Neural crest cell (in vitro differentiated cells): ENCODE measurements at places on chromosomes 4 and X.

DNA sequence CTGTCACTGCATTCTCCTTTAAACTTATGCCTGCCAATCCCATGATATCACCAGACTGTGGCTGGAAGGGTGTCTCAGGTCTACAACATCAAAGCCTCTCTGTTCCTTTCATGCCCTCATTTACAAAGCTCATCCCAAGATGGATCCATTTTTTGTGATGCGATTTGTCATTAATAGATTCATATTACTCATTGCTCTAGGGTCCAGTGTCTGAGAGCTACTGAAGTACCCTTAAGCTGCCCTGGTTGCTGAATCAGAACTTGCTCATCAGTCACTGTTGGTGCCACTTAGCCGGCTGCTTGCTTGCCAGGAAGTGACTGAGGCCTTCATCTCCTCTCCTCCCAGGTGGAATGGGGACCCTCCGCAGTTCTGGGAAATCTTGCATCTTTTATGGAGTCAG is 395.5 kb upstream of the BOD1L1 start:
- no peak for DNase-seq

DNA sequence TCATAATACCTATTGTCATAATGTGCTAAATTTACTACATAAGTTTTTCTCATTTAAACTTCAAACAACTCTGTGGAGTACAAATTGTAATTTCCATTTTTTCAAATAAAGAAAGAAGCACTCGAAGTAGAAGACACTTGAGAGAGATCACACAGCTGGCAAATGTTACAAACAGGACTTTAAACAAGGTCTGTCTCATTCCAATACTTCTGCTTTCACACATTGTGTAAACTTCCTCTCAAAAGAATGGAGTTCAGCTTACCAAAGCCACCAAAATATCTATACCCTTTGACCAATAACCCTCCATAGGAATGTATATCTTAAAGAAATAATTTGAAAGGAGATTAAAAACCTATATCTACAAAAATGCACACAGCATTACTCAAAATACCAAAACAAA is 88.3 kb downstream of the OPHN1 start:
- no peak for DNase-seq

- no peak for DNase-seq
Measured at GRCh38 chr4:128322311-128322710, 34.7 kb upstream of the PGRMC2 start.

DNA sequence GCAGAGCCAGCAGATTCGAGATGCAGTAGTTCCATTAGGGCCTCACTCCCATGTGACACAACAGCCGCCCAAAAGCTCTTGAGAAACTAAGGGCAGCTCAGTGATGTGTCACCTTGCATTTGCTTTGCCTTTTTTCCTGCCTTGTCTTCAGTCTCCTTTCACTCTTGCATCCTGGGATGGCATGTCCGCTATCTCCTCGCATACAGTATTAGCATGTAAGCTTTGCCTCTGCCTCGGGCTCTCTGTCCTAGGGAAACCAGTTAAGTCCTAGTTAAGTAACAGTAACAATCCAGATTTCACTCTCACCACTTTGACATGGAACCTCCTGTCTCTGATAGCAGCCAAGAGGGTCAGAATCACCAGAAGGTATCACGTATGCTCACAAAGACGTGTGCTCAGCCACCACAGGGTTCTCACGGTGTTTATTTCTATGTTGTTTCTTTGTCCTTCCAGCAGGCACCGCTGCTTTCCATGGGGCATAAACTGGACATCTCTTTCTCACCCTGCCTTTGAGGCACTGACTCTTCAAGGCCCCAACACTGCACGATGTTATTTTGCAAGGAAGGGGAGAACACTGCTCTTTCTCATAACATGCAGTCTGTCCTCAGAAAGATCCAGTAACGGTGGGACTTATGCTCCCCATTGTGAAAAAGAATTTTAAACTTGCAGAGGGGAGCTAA is 26.7 kb upstream of the SORBS2 start:
- DNase-seq, result no peak

GRCh38 chr4:174061026-174061425 is 222.4 kb downstream of the FBXO8 start:
- DNase-seq, result no peak

GRCh38 chrX:37796310-37796709 is 16.5 kb downstream of the CYBB start:
- no peak for DNase-seq

- no peak for DNase-seq
Measured at GRCh38 chrX:108177351-108178142, 86.0 kb downstream of the ATG4A start.

GRCh38 chrX:103376979-103377324 is 614 bp downstream of the BEX3 start:
- DNase-seq, result peak; percentile 25

- DNase-seq, result no peak
Measured at GRCh38 chr4:57550198-57550597, 440.0 kb upstream of the IGFBP7 start.

DNA sequence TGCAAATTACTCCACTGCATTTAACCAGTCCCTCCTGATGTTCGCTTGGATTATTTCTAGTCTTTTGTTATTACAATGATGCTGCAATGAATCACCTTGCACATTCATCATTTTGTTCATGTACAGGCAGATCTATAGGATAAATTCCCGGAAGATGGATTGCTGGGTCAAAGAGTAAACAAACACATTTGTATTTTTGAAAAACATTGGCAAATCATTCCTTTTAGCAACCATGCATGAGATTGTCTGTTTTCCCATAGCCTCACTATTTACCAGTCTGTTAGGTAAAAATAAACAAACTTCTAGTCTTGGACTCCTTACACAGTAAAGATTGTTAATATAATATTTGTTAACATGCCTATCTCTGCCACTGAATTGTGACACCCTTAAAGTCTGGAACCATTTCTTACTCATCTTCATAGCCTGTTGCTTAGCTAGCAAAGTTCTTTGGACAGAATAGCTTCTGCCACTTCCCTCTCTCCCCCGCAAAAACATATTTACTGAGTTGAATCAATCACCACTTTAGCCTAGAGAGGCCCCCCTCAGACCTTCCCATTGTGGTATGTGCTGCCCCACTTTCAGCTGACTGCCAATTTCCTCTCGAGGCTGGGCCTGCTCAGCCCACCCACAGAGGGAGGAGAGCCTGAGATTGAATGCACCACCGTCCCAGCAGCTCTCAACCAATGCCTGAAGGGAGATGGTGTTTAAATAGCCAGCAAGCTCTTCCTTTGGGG is 108.4 kb upstream of the ATXN3L start:
- no peak for DNase-seq

- no peak for DNase-seq
Measured at GRCh38 chr4:145781351-145781750, 101.4 kb downstream of the C4orf51 start.

DNA sequence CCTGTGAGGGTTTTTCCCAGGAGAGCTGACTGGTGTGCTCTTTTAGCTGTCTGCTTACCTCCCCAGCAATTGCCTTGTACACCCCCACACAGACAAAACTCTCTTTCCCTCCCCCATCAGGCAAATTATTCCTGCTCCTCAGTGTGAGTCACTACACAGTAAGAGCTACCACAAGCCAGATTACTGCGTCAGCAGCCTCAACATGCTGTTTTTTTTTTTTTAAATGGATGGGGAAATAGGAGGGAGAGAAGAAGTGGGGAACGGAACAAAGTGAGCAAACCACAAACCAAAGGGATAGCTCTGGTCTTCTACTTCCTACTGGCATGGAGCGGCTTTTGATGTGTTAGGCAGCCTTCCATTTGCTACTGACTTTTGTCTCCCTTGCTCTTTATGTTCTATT is 107.5 kb upstream of the ACSL4 start:
- DNase-seq, result no peak

- DNase-seq, result no peak
Measured at GRCh38 chr4:157803845-157804521, 368.8 kb downstream of the GASK1B start.

GRCh38 chr4:128880662-128881061 is 71.2 kb downstream of the JADE1 start:
- DNase-seq, result no peak

- DNase-seq, result no peak
Measured at GRCh38 chrX:19964017-19964710, 26.7 kb downstream of the BCLAF3 start.

DNA sequence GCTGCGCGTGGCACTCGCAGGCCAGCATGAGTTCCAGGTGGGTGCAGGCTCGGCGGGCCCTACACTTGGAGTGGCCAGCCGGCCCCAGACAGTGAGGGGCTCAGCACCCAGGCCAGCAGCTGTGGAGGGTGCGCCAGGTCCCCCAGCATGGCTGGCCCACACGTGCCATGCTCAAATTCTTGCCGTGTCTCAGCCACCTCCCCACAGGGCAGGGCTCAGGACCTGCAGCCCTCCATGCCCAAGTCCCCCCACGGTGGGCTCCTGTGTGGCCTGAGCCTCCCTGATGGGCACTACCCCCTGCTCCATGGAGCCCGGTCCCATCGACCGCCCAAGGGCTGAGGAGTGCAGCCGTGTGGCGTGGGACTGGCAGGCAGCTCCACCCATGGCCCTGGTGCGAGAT is 210.2 kb downstream of the COX7B2 start:
- DNase-seq, result no peak

GRCh38 chr4:172356016-172356415 is 542.8 kb downstream of the GALNTL6 start:
- DNase-seq, result no peak

DNA sequence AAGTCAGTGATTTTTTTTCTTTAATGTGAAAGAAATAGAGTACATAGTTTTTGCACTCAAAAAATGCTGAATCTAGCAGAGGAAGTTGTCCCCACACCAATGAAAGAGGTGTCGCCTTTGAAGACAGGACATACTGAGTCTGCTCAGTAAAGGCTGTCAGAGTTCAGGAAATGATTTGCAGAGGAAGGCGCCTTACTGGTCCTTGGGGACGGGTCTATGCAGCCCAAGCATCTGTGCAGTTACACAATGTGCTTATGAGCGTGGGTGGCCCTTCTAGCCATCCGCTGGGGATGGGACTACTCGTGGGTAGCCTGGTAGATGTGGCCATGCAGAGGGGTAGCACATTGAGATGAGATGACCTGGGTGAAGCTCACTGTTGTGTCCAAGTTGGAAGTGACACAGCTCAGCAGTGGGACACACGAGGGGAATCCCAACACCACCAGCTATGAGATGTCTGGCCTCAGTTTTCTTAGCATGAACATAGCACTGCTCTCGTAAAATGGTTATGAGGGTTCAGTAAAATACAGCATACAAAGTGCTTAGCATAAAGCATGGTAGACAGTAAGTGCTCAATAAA is 116.5 kb upstream of the RBPJ start:
- no peak for DNase-seq

DNA sequence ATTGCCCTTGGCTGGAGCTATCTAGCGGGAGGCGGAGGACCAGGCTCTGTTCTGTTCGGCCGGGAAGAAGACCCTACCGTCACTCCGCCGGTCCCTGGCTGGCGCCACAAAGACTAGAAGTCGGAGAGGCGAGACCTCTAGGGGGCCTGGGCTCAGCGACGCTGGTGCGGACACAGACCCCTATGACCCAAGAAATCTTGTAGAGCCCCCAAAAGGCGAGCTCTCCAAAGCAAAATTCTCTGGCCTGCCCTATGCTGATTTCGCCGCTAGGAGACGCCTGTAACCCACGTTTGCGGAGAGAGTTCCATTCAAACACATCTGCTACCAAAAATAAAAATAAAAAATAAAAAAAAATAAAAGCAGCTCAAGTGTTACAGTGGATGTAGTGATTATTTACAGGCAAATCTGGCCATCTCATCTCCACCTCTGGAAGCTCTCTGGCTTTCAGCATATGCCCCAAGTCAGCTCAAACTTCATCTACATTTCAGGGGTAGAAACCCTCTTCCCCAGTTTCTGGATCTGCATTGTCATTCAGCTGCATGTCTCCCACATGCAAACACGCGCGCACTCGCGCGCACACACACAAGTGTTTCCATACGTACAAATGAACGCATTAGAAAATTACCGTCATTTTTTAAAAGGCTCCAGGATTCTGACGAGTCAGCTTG is 2.4 kb upstream of the PCDH10 start:
- peak; percentile 73 for DNase-seq

DNA sequence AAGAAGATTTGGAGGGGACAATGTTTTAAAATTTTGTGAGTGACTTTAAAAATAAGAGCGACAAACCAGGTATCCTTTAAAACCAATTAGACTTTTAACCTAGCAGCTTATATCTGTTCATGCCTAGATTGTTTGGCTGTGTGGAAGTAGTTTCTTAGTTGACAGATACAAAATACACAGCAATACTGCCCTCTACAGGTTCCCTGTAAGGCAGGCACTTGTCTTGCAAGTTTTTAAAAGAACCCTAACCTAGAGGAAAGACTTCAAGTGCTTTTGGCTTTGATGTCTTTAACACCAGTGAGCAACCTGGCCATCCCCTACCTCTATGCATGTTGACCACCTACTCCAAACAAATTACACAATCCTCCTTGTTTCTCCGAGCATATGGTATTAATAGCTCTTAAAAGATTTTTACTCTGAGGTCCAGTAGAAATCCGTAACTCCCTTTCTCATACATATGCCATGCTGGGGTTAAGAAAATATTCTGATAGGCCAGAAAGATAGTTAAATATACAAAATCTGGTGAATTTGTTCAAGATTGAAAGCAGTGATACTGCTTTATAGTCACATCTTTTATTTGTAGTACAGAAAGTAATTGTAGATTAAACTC is 273.0 kb downstream of the ARHGAP24 start:
- DNase-seq, result peak; percentile 9

- DNase-seq, result no peak
Measured at GRCh38 chr4:6942238-6942800, 32.7 kb downstream of the TBC1D14 start.

- DNase-seq, result no peak
Measured at GRCh38 chr4:10831727-10832408, 147.3 kb upstream of the CLNK start.

DNA sequence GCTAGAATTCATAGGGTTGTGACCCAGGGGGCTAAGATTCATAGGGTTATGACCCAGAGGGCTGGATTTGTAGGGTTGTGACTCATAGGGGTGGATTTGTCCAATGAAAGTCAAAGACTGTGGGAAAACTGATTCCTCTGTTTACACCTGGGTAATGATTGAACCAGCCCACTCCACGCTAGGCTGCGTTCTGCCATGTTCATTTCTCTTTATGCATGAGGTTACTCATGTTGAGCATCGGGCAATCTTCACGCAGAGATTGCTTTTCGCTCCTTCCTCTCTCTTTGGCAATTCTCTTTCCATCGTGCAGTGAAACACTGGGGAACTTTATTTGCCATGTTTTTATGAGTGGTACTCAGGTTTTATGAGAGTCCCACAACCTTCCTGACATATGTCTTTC is 127.8 kb downstream of the CRLF2 start:
- DNase-seq, result no peak

GRCh38 chr4:130395871-130396270 is 1299.9 kb downstream of the C4orf33 start:
- DNase-seq, result no peak
